ENCODE measurements at places on chromosomes 2 and 18.

DNA sequence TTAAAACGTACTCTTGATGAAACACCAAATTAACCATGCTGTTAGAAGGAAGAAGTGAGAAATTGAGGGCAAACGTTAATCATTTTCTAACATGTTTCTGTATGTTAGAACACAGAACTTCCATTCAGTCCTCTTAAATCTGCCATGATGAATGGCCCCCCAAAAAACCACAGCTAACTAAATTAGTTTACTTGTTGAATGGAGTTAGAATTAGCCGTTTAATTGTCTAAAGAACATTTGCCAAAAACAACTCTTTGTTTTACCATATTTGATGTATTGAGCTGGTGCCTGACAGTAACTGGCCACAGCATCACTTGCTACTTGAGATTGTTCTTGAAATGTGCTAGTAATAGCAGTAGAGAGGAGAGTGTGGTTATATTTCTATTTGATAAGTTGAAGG is 12.7 kb downstream of the CCNYL1 start:
- no peak for DNase-seq

- no peak for DNase-seq
Observed at GRCh38 chr2:99998651-99999320, 143.6 kb downstream of the AFF3 start.

- DNase-seq: no peak
Observed at GRCh38 chr2:8606226-8606625, 75.6 kb upstream of the ID2 start.

GRCh38 chr18:71951001-71951400 is 593.1 kb downstream of the CBLN2 start:
- no peak for DNase-seq

DNA sequence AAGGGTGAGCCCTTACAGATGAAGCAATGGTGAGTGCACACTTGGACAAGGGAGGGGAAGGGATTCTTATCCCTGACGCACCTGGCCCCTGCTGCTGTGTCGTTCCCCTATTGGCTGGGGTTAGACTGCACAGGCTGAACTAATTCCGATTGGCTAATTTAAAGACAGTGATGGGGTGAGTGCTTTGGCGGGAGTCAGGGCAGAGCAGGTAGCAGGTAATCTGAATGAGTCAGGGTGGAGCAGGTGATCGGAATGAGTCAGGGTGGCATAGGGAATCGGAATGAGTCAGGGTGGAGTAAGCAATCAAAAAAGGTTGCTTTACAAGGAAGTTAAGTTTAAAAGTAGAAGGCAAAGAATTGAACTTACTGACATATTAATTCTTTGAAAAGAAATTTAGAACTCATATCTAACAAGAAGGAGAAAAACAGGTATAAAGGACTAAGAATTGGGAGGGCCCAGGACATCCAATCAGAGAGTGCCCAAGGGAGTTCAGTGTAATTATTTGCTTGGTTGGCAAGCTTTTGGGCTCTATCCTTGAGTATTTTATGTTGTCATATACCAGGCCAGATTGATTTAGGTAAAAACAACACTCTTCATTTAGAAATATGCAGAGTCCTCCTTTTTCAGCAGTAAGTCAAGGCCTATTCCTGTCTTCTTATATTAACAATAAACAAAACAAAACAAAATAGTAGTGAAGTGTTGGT is 52.3 kb upstream of the RALBP1 start:
- DNase-seq: no peak

GRCh38 chr2:170885130-170885791 is 43.8 kb upstream of the GORASP2 start:
- DNase-seq: no peak

GRCh38 chr2:237691029-237691907 is 63.9 kb downstream of the LRRFIP1 start:
- DNase-seq: no peak

DNA sequence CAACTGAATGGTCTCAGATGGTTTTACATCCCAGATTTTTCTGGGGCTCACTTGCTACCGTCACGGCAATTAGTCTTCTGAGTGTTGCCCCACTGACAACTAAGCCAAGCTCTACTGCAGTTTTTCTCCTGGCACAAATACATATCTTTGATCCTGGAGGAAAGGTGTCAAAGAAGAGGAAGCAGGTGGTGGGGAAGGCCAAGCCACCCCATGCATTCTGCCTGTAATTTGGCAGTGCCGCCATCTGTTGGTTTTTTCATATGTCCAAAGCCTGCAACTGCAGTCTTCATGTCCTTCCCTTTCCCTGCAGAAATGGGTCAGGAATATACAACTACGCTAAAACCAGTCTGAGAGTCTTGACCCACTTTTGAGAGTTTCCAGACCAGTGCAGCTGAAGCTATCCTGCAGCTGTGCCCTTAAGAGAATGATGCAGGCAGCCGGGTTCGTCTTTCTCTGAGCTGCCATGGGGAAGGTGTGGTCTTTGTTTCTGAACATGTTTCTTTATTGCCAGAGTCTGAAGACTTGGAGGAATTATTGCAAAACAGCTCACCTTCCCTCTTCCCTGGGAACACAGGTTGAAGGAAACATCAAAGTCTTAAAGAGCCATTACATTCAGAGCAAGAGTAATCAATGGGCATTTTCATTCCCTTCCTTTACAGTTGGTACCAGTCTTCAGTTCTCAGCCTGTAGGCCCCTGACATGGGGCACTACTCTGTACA is 71.8 kb upstream of the ATL2 start:
- DNase-seq: no peak

DNA sequence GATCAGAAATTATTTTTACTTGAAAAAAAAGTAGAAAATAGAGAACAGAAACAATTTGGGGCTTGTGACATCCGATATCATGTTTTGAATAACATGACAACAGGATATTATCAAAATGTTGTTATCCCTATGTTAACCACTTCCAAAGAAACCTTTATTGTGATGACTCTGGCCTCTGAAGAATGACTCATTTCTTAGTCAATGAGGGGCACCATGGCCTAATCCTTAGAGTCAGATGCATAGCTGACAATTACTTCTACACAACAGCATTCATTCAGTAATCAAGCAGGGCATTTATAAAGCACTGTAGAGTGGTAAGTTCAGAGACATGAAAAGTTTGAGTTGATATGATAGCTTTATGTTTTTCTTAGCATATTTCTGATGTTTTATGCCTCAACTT is 703.0 kb downstream of the RNF144A start:
- DNase-seq: no peak

- DNase-seq: no peak
Observed at GRCh38 chr2:8289111-8289510, 392.7 kb upstream of the ID2 start.

All from NAMALWA (cell line).